ENCODE measurements at places on chromosomes 6 and 20.

DNA sequence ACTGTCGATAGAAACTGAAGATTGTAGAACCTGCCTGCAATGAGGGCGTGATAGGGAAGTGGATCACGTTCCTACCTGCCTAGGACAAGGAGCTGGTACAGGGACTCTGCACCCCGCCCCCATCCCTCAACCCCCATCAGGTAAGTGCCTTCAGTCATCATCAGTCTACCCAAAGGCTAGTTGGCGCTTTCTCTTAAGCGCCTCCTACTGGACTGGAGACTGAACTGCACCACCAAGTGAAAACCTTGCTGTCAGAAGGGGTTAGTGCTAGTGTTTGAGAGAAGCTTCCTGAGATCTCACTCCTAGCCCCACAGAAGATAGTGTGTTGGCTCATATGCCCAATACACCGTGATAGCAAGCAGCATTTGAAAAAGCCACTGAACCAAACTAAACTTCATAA, 706.5 kb upstream of the MAN1A1 start:
- DNase-seq = peak; percentile 32

- DNase-seq = no peak
Measured at GRCh38 chr6:115120391-115120790, 777.6 kb upstream of the HS3ST5 start.

DNA sequence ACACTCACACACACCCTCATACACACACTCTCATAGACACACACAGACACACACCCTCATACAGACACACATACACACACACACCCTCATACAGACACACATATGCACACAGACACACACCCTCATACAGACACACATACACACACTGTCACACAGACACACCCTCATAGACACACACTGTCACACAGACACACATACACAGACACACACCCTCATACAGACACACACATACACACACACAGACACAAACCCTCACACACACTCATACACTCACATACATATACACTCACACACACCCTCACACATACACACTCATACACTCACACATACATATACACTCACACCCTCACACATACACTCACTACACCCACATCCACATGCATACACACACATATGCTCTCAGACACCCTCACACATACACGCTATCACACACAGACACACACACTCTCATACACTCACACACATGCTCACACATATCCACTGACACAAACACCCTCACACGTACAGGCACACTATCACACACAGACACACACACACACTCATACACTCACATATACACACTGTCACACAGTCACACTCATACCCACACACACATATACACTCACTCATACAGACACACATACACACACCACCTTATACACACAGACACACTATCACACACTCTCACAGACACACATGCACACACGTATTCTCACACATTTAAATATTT, 9.1 kb downstream of the ADIG start:
- no peak for DNase-seq

- DNase-seq = no peak
Measured at GRCh38 chr20:22744341-22745193, 160.2 kb upstream of the FOXA2 start.

DNA sequence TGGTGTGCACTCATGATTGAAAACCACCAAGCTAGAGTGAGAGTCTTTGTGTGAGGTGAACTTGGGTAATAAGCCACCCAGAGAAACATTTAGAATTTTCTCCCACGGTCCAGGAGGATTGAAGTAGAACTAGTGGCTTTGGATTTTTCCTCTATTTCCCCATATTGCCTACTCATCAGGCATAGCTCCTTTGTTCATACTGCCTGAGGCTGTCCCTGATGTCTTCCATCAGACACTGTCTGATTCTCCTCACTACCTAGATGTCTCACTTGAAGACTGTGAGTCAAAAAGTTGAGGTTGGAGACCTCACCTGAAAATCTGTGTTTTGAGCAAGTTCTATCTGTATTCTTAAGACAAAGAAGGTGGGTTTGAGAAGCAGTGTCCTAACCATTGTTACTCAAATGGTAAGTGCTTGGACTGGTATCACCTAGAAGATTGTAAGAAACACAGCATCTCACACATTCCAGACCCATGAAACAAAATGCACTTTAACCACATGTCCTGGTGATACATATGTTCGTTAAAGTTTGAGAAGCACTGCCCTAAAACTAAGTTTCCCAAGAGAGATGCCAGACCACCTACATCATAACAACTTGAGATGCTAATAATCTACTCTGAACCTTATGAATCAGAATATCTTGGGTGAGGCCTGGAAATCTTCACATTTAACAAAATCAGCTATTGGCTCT, 523.4 kb upstream of the BTBD3 start:
- no peak for DNase-seq

DNA sequence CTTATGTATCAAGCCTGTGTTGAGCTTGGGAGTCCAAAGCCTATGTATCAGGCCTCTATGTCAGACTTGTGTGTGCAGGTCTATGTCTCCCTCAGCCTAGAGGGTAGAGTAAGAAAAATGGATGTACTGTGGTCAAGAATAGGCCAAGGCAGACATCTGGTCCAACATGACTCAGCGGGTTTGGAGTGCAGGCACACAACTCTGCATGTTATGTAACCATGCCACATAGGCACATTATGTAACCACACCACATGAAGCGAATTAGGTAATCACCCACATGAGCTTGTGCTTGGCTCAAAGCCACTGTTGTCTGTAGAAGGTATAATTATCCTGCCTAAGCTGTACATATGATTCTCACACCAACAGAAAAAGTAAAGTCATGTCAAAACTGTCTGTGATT, 1190.5 kb upstream of the EYS start:
- peak; percentile 67 for DNase-seq

DNA sequence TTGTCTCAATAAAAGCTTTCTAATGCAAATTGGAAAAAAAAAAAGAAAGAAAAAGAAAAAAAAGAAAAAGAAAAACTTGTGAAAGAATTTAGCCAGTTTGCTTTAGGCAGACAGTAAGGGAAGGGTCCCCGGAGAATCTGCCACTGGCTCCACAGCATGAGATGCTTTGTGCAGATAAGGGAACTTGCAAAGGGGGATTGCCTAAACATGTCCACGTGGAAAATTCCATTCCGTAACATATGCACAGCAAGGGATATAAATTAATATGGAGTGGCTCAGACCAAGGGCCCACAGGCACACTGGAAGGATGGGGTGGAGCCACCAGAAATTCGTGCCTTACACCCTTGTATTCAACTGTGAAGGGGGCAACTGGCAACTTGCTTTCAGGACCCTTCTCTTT, 45.4 kb downstream of the MKKS start:
- DNase-seq = no peak

DNA sequence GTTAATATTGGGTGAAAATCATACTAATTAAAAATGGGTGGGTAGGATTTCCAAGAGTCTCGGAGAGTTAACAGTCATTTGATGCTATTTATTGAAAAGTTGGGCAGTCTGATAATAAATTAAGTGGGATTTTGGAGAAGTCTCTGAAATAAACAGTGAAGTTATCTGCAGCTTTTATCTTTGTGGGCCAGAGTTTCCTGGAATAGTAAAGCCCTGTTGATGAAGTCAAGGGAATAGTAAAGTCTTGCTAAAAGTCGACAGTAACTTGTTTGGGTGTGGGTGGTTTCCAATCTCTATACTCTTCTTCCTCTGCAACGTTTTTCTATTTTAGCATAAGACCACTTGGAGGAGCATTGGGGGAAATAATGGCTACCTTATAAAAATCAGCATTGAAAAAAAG, 493.6 kb downstream of the EPM2A start:
- no peak for DNase-seq

DNA sequence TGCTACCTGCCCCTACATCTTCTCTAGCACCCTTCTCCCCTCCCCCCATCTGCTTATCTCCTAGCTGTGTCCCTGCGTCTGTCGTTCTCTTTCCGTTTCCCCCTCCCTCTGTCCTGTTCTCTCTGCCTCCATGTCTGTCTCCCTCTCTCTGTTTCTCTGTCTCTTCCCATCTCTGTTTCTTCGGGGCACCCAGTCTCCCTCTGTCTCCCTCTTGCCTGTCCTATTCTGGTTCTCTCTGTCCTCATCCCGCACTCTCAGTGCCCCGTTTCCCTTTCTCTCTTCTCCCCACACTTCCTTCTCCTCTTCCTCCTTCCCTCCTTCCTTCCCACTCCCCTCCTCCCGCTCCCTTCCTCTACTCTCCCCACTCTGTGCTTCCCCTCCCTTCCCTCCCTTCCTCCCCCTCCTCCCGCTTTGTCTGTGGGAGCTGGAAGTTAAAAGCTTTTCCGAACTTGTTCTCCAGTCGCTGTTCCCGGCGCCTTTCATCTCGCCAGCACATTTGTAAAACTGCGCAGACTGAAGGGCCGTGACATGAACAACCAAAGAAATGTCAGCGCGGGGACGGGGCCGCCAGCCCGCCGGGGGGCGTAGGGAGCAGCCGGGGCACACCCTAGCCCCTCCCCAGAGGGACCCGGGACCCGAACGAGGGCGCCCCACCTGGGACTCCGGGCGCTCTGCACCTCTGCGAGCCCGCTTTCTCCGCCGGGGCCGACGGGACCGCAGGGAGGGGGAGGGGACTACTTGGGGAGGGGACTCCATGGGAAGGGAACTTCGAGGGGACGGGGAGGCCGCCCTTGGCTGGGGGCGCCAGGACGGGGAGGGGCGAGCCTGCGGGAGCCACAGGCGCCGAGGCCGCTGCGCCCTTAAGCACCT, 4.0 kb upstream of the CDH22 start:
- DNase-seq = no peak

- DNase-seq = no peak
Measured at GRCh38 chr20:2794202-2794748, 6.2 kb downstream of the CPXM1 start.

GRCh38 chr20:475463-476357, 13.4 kb upstream of the TBC1D20 start:
- DNase-seq = no peak

DNA sequence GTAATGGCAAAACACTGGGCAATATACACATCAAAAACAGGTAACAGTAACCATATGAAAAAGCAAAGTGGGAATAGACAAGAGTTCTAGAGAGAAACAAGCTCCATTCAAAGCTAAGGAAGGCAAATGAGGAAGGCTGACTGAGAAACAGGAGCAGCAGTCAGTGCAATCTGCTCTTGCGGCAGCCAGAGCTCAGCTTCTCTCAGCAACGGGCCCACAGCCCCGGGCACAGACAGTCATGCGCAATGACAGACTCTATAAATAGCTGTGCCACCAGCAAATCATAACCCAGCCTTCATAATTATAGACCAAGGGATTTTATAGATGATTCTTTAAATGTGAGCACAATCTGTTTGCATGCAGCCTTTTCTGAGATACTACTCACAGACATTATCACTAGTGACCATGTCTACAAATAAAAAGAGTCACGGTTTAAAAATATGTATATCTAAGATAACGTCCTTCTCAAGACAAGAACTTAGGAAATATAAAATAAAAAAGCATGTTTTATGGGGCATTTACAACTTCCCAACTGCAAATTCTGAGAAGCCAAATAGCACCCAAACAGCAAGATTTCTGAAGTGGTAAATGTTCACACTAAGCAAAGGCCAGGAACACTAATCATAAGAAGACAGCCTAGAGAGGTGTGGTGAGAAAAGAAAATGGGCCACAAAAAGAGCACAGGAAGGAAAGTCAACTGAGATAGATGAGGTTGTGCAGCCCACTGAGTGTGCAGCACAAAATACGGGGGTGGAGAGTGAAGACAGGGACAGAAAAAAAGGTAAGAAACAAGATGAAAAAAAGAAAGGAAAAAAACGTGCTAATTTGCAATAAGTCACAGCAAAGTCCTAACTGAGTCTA, 39.9 kb upstream of the BEND6 start:
- peak; percentile 37 for DNase-seq

GRCh38 chr6:90581146-90581545, 5.7 kb downstream of the MAP3K7 start:
- no peak for DNase-seq

DNA sequence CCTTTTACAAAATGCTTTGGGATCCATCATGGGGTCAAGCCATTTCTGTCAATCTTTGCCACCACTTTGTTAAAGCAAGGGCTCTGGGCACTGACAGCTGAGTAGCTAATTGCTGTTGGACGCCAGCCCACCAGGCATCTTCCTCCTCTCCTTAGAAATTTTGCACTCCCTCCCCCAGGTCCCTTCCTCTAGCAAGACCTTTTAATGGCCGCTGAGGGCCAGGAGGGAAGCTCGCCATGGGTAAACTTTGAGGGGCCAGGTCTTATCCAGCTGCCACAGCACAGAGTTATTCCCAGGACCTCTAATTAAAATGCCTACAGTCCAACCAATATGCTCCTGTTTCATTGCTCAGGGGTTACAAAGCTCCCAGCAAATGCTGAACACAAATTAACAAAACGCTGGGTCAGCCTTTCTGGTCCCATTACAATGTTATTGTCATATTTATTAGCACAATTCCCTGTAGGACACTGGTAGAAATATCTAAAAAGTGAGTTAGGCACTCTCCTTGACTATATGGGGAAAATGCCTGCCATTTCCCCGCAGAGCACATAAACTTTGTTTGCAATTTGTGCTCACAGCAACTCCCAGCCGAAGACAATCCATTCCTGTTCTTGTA, 16.8 kb downstream of the SCML4 start:
- DNase-seq = no peak

GRCh38 chr20:38599410-38599882, 2.2 kb upstream of the ARHGAP40 start:
- no peak for DNase-seq

- no peak for DNase-seq
Measured at GRCh38 chr6:163001330-163001729, 273.6 kb downstream of the PACRG start.
